ENCODE measurements at places on chromosomes 16 and 17. TPM values are rescaled to one million over a fixed set of nuclear protein-coding genes. Genes with fewer than 3 reads are reported as not detected.

GRCh38 chr17:18028952-18029540 is 9.9 kb downstream of the ATPAF2 start:
- DNase-seq, result no peak

- no peak for DNase-seq
Measured at GRCh38 chr16:67193536-67193935, 1.6 kb downstream of the E2F4 start.

DNA sequence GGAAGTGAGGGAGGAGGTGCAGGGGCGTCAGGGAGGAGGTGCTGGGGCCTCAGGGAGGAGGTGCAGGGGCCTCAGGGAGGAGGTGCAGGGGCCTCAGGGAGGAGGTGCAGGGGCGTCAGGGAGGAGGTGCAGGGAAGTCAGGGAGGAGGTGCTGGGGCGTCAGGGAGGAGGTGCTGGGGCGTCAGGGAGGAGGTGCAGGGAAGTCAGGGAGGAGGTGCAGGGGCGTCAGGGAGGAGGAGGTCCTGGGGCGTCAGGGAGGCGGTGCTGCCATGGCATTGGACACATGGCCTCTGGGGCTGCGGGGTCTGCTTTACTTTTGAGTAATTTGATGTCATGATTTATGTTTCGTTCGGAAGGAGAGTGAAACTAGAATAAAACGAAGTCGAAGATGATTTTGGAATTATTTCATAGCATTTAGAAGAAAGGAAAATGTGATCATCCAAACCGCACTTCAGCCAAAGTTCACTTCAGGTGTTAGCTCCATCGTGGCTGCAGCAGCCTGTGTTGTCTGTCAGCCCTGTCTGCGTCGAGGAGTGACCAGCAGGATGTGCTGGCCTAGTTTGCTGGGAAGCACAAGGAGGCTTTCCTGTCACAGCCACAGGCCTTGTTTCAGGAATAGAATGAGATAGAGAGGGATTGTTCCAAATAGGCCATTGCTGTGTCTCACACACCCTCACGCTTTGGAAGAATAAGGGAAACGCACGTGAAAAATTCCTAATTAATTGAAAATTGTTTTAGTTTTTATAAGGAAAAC is 42.8 kb downstream of the RAB11FIP3 start:
- DNase-seq, result no peak

GRCh38 chr17:75566416-75566815 is 21.2 kb upstream of the MYO15B start:
- DNase-seq, result no peak

DNA sequence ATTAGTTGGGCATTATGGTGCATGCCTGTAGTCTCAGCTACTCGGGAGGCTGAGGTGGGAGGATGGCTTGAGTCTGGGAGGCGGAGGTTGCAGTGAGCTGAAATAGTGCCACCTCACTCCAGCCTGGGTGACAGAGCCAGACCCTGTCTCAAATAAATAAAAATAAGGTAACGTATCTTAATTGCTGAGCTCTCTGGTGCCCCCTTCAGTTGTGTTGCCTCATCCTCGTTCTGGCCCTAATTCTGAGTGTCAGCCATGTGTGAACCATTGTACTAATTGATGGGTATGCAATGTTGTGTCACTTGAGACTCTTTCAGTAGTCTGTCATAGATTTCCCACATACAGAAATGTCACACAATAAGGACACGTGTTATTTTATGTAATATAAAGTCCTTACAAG is 363.1 kb upstream of the RBFOX1 start:
- no peak for DNase-seq

DNA sequence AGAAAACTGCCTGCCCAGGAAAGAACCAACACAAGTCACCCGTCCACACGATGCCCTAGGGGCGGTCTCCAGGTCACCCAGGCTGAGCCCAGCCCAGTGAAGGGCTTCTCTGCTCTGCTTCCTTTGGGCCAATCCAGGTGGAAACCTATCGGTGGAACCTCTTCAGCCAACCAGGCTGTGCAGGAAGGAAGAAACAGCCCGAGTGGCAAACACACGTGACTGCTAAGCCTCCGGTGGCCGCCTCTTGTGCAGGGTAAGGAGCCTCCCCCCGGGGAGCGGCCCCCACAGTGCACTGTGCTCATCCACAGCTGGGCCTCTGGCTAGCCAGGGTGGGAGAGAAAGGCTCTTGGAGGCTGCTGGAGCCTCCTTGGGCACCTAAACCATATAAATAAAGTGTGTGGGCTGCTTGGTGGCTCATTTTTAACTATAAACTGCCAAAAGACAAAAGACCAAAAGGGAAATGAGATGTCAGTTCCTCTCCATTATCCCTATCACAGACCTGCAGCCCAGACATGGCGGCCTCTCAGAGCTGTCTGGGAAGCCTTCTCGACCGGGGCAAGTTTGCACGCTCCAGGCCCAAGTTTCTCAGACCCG is 2.4 kb downstream of the RTN4RL1 start:
- no peak for DNase-seq

GRCh38 chr16:17069681-17070080 is 401.1 kb downstream of the XYLT1 start:
- no peak for DNase-seq

Gene KRTAP1-5
- total RNA-seq, result not detected

Gene UBE2I
- total RNA-seq, result 131 TPM

All from osteocyte (in vitro differentiated cells).